ENCODE measurements at places on chromosomes 6 and 20.

GRCh38 chr6:69647726-69648125 lies 149.1 kb downstream of the LMBRD1 start:
- DNase-seq = no peak

GRCh38 chr6:108655806-108656651 lies 95.3 kb downstream of the FOXO3 start:
- no peak for DNase-seq

- no peak for DNase-seq
Observed at GRCh38 chr6:11563793-11564192, 26.2 kb downstream of the TMEM170B start.

DNA sequence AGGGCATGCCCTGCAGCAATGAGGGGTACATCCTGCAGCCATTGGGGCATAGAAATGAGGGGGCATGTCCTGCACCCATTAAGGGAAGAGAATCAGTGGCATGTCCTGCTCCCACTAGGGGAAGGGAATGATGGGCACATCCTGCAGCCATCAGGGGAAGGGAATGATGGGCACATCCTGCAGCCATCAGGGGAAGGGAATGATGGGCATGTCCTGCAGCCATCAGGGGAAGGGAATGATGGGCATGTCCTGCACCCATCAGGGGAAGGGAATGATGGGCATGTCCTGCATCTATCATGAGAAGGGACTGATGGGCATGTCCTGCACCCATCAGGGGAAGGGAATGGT lies 49.7 kb downstream of the PSMB1 start:
- no peak for DNase-seq

DNA sequence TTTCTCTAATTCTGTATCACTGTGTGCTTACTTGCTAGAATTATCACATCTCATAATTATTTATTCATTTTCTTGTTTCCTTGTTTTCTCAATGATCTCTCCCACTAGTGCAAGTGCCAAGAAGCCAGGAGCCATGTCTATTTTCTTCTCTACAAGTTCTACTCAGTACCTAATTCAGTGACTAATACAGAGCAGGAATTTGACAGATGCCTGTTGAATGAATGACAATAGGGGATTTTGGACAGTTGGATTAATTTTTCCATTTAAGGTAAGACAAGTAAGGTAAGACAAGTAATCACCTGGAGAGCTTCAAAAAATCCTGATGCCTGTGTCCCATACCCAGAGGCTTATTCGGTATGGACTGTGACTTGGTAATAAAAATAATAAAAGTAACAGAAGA lies 81.0 kb downstream of the EDN1 start:
- DNase-seq = no peak

- no peak for DNase-seq
Observed at GRCh38 chr20:48420176-48420575, 407.6 kb downstream of the PREX1 start.

DNA sequence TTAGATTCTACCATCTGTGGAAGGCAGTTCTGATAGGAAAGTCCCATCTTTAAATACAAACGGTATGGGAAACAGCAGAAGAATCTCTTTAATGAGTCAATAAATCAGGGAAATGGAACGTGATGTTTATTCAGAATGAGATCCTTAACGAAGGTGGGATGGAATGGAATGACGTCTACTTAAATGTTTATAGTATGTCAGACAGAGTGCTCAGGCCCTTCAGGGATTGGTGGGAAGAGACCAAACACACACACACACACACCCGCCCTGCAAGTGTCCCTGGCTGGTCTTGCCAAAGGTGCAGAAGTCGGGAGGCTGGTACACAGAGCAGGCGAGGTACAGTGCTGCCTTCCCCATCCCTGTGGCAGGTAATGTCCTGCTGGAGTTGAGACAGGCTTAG lies 164.0 kb downstream of the FARS2 start:
- DNase-seq = no peak

GRCh38 chr6:167779993-167780655 lies 46.6 kb upstream of the AFDN start:
- peak; percentile 61 for DNase-seq

DNA sequence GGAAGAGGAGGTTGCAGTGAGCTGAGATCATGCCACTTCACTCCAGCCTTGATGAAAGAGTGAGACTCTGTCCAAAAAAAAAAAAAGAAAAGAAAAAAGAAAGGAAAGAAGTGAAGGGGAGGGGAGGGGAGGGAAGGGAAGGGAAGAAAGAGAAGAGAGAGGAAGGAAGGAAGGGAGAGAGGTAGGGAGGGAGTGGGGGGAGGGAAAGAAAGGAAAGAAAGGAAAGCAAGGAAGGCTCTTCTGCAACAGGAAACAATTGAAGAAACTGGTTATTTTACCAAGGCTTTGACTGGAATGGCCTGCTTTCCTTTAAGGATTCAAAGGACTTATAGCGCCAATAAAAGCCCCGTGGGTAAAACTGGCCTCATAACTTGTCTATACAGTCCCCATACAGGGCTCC lies 64.6 kb downstream of the ABHD12 start:
- DNase-seq = no peak

GRCh38 chr6:119479860-119480655 lies 130.5 kb upstream of the MAN1A1 start:
- no peak for DNase-seq

DNA sequence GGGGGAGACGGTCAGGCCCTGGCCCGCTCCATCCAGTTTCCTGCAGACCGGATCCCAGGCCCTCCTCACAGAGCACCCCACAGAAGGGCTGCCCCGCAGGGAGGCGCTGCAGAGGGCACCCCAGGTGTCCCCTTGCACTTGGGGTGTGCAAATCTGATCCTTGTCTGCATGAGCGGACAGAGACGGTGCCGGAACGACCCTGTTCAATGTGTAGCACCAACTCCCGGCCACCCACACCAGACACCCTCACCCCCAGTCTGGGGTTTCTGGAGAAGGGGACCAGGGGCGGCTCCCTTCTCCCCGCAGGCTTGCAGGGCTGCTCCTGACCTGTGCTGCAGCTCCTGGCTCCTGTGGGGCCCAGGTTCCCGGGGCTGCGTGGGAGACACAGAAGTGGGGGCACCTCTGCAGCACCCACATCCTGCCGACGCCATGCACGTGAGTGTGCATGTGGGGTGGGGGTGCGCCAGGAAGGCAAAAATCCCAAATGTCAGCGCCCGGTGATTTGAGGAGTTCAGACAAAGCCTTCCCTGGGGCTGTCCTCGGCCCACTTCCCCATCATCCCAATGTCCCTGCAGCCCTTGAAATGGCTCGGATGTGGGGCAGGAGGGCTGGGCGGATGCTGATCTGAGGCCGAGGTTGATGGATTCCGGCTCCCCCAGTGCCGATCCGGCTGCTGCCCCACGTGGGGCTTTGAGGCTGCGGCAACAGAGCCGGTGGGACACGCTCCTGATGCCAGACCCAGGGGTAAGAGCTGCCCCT lies 85.3 kb upstream of the BHLHE23 start:
- peak; percentile 52 for DNase-seq

DNA sequence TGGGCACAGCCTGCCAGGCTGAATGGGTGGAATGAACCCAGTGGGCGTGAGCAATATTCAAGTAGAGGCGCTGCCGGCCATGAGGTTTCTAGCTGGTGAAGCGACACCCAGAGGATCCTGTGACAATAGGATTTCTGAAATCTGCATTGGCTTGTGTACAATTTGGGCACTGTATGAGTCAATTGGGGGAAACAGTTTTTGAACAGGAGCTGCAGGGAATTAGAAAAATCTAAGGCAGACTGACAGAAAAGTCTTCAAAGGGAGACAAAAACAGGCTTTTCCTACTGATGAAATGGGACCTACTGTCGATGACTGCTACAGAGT lies 148.8 kb upstream of the PROKR2 start:
- DNase-seq = no peak

- no peak for DNase-seq
Observed at GRCh38 chr20:58224097-58224496, 4.4 kb downstream of the ANKRD60 start.

DNA sequence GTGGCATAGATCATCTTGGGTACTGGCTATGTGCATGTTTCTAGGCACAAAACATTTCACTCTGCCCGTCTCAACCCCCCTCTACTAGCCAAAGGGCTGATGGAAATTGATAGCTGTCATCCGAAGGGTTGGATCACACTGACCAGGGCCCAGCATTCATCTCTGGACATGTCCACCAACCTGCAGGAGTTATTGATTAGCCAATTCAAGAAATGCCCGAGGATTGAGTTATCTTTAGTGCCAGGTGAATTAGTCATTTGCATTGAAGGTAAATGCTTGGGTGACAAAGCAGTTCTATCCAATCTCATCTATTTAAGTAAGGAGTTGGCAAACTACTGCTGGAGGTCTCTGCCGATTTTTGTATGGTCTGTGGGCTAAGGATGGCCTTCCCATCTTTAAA lies 80.1 kb downstream of the CD164 start:
- no peak for DNase-seq

All from coronary artery (tissue), 2 donors.